Stimulated activated CD4-positive, alpha-beta T cell treated with anti-CD3 and anti-CD28 coated beads, TNF-alpha, amount 100 ng/mL, for 4 hours (primary cell): ENCODE measurements at places on chromosomes 16 and 17.

- DNase-seq: no peak
Observed at GRCh38 chr16:5216441-5217080, 119.0 kb upstream of the EEF2KMT start.

DNA sequence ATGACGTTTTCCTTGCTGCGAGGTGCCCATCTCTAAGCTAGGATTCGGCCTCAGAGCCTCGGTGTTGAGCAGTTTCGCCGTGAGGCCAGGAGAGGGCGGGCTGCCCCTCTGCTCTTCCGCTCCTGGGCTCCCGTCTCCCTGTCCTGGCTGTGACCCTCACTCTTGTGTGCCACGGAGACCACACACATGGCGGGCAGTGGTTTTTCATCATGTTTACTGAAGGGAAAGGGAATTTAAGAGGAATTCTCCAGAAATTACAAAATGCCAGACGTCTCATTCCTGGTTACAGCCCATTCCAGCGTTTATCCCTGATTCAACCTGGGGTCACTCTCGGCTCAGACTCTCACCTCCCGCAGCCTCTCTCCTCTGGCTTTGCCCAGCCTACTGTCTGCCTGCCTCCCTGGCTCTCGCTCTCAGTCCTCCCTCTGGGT lies 96.8 kb upstream of the ELAC2 start:
- no peak for DNase-seq

GRCh38 chr17:49836111-49837030 lies 11.5 kb downstream of the TAC4 start:
- DNase-seq: no peak

DNA sequence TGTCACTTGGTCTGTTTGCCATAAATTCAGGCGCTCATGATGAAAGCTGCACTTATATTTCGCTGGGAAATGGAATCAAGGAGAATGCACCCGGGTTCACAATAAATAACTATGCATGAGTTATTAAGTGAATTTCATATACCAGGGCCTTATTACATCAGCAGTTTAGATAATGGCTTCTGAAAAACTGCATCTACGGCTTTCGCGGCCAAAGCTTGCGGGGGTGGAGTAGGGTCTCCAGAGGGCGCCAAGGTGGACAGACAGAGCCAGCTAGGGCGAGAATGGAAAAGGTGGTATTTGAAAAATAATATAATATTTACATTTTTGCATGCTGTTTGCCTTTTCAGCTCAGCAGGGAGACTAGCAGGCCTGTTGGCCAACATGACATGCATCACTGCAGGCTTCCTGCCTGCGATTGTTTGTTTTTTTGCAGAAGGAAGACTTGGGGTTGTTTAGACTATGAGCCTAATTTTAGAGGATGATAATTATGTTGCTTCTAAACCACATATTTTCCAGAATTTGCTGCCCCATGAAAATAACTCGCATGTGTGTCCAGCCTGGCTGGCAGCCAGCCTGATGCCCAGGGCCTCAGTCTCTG lies 173.8 kb upstream of the IRX3 start:
- DNase-seq: no peak

GRCh38 chr16:88627531-88628411 lies 10.6 kb upstream of the IL17C start:
- no peak for DNase-seq
